ENCODE measurements at places on chromosomes 3 and 15.

DNA sequence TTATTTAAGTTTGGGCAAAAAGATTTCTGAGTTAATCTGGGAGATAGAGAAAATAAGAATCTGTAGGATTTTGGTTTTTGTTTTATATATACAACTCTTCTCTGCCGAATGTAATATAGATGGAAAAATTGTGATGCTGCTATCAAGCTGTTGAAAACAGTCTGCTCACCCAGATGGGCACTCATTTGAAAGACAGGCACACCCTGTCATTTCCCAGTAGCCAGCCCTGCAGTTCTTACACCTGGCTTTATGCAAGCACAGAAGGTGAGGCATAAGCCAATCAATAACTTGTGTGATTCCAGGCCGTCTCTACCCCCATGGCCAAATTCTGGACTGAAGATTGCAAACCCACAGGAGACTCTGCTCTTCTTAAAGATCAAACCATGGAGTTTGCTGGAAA is 27.1 kb upstream of the PTX3 start:
- no peak for DNase-seq

DNA sequence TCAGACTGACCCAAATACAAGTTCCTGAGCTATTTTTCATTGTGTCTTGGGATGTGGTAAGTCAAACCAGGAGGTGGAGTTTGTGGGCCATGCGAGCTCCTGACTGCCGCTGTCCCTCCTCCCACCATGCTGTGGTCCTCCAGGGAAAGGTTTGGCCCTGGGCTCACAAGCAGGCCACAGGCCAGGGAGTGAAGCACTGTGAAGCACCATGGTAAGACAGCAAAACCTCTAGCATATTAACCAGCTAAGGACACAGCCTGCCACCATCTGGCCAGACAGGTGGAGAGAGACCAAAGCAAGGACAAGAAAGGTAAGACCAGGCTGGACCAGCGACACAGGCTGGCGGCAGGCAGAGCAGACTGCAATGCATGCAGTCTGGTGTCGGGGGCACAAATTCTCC is 15.3 kb downstream of the RAB43 start:
- DNase-seq: no peak

- no peak for DNase-seq
Measured at GRCh38 chr3:186189492-186189891, 80.6 kb upstream of the ETV5 start.

DNA sequence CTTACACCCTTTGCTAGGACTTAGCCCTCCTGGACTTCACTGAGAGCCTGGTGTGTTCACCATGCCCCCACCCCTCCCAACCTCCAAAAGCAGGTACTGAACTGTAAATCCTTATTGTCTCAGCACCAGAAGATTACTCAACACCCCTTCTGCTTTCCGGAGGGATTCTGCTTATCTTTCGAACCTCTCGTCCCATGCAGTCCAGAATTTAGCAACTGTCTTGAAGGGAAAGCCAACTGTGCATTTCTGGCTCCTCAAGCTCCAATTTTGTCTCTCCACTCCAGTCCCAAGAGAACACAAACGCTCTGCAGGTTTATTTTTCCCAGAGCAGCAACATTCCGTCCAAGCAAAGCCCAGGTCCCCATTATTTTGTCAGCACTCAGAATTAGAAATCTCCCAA is 49.6 kb downstream of the RFTN1 start:
- DNase-seq: no peak

- DNase-seq: no peak
Measured at GRCh38 chr15:36877294-36877693, 223.1 kb downstream of the MEIS2 start.

DNA sequence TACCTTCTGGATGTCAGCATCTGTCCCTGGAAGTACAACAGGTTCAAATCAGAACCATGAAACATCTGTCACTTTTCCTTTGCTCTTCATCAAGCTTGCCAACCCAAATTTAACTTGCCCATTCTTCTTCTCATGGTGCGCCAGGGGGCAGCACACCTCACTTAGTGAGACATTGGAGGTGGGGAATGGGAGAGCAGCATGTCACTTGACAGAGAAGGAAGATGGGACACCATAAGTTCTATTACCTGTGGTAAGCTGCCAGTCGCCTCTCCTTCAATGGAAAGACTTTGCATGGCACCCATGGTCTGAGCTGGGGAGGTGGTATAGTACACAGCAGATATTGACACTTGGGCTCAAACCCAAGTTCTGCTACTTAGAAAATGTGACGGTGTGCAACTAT is 2.9 kb downstream of the SCN5A start:
- DNase-seq: no peak

DNA sequence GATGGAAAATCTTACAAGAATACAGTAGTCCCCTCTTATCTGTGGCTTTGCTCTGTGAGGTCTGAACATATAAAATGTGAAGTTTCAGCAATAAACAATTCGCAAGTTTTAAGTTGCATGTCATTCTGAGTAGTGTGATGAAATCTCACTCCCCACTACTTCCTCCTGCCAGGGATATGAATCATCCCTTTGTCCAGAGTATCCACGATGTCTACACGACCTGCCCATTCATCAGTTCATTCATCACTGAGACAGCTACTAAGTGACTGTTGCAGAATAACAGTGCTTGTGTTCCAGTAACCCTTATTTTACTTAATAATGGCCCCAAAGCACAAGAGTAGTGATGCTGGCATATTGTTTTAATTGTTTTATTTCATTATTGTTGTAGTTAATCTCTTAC is 489.2 kb upstream of the UBE2E2 start:
- DNase-seq: no peak

- DNase-seq: no peak
Measured at GRCh38 chr3:4806535-4807108, 172.6 kb upstream of the BHLHE40 start.

DNA sequence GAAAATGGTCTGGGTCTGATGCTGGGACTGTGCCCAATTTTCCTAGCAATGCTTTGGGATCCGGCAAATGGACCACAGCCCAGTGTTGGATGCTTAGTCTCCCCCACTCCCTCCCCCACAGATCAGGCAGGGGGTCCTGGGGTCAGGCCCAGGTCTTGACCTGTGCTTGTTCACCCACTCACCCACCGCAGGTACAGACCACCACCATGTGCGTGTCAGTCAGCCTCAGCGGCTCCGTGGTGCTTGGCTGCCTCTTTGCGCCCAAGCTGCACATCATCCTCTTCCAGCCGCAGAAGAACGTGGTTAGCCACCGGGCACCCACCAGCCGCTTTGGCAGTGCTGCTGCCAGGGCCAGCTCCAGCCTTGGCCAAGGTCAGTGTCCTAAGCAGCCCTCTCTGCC is 10.6 kb downstream of the GRM2 start:
- DNase-seq: no peak

- DNase-seq: no peak
Measured at GRCh38 chr15:78432664-78433063, 5.4 kb upstream of the IREB2 start.

GRCh38 chr3:130084436-130084980 is 2.9 kb downstream of the ALG1L2 start:
- no peak for DNase-seq

GRCh38 chr3:61772456-61772855 is 211.1 kb downstream of the PTPRG start:
- no peak for DNase-seq

- no peak for DNase-seq
Measured at GRCh38 chr3:155407331-155407730, 113.8 kb upstream of the STRIT1 start.

DNA sequence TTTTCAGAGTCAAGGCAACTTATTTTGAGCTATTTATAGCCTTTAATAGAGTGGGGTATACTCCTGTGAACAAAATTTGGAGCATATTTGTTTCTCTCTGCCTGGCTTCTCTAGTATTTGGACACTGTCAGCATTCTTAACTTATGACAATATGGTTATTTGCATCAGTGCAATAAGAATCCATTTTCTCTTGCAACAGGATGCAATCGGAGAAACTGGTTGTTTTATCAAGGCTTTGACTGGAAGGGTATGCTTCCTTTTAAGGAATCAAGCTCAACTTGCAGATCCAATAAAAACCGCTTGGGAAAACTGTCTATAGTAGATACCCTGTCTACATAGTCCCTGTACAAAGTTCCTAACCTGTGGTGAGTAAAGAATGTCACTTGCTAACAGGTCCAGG is 106.7 kb downstream of the DPH6 start:
- DNase-seq: no peak

DNA sequence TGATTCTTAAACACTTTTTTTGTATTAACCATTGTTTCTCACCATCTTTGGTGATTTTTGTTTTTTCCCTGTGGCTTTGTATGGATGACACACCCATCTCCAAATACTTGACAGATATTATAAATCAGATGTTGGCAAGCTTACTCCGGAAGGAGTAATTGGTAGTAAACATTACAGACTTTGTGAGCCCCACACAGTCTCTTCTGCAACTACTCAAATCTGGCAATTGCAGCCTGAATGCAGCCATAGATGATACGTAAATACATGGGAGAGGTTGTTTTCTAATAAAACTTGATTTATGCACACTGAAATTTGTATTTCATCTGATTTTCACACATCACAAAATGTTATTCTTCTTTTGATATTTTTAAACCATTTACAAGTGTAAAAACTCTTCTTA is 331.5 kb downstream of the ARPP21 start:
- no peak for DNase-seq

DNA sequence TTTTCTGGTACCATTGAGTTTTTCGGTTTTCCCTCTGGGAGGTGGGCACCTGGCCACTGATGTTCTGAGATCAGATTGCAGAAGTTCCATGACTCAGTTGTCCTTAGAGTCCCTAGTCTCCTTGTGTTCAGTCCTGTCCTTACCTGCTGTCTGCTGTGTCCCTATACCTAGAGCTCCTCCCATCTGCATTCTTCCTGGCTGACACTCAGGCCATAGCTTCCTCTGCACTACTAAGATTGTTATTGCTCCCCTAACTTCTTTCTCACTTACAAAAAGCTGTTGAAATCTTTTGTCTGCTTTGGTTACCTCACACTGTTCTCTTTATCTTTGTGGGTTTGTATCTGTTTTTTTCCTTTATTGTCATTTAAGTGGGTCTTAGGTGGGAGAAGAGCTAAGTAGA is 13.2 kb downstream of the USP3 start:
- no peak for DNase-seq

DNA sequence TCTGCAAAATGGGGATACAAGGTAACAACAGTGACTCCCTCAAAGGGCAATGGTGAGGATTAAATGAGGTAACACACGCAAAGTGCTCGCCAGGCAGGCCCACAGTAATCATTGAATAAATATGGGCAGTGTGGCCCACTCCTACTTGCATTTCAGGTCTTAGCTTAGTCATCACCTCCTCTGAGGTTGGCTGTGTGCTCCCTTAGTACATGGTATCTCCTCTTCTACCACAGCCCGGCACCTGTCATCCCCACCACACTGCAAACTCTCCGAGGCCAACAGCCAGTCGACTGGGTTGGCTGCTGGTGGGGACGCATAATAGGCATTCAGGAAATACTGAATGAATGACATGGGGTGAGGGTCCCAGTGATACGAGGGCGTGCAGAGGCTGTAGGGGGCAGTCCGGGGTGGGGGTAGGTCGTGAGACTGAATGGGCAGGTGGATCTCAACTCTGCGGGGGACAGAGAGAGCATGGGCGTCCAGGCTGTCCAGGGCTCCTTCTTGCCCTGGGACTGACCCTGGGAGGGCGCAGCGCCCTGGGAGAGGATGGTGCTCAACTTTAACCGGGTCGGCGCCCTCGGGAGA is 375 bp upstream of the MYZAP start:
- no peak for DNase-seq

- DNase-seq: no peak
Measured at GRCh38 chr15:37050345-37050744, 50.0 kb downstream of the MEIS2 start.

DNA sequence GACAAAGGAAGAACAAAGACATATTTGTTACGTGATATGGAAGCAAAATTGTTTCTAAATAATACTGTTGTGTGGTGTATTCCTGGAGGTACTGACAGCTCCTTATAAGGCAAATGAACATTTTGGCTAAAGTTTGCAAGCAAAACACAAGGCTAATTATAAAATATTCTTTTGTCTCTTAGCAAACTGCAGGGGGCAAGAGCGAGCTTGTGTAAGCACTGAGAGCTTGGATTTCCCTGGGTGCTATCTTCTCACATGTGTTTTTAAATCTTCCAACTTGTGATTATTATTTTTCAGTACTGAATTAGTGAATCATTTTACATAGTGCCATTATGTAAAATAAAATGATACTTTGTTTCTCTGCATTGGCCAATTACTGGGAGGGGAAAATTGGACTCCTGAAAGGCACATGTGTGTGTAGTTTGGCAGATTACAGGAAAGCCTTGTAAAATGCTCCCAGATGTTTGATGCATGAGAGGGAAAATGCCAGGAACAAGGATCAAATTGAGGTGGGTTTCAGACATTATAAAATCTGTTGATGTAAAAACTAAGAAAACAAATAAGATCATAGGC is 611.5 kb downstream of the AGBL1 start:
- no peak for DNase-seq

- no peak for DNase-seq
Measured at GRCh38 chr3:50125541-50126286, 29.4 kb upstream of the SEMA3F start.

DNA sequence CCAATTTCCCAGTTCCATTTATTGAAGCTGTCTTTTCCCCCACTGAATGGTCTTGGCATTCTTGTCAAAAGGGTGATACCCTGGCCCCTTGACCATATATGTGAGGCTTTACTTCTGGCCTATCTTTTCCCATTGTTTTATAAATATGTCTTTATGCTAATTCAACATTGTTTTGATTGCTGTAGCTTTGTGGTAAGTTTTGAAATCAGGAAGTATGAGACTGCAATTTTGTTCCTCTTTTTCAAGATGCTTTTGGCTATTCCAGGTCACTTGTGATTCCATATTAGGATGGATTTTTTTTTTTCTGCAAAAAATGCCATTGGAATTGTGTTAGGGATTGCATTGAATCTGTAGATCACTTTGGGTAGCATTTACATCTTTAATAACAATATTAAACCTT is 141.2 kb upstream of the MANF start:
- no peak for DNase-seq

DNA sequence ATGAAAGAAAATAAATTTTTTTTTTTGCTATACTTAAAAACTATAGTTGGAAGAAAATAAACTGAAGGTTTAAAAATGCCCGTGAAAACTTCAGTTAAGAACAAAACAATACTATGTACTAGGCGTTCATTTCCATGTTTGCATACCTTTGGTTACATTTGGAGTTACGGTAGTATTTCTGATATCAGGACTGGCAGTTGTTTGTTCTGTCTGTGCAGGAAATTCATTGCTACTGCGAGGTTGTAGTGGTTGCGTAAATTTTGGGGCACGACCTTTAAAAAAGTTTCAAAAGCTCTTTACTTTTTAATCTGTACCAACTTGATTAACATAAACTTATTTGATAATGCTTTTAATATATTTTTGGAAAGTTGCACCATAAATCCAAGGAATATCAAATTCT is 47.9 kb downstream of the ST3GAL6 start:
- no peak for DNase-seq

DNA sequence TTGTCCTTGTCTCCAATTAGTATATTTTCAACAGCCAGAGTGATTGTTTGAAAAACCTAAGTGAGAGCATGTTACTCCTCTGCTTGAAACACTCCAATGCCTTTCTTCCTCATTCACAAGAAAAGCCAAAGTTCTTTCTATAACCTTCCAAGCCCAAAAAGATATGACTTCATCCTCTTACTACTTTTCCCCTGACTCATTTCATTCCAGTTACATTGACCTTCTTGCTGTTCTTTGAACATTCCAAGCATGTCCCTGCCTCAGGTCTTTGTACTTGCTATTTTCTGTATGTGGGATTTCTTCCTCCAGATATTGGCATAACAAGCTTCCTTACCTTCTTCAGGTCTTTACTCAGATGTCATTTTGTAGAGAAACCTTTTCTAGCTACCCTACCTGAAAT is 28.3 kb downstream of the EHHADH start:
- DNase-seq: no peak
